GM04504 (cell line): ENCODE measurements at places on chromosomes 4 and X.

- DNase-seq: no peak
Observed at GRCh38 chrX:76428243-76429130, 977 bp downstream of the MAGEE1 start.

DNA sequence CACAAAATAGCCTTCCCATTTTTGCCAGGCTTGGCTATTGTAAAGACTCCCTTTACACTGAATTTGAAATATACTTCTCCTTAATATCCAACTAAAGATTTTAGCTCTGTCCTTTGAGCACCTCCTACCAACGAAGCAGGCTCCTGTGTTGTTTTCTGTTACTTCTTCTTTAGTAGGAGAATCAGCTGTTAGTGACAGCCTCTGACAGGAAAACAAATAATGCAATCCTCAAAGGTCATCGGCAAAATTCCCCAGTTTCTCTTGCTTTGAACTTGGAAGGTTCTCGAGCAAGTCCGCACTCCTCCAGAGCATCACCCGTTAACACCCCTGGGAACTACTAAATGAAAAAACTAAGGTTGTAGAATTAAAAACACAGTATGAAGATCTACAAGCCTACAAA lies 66.9 kb downstream of the MANBA start:
- DNase-seq: no peak

DNA sequence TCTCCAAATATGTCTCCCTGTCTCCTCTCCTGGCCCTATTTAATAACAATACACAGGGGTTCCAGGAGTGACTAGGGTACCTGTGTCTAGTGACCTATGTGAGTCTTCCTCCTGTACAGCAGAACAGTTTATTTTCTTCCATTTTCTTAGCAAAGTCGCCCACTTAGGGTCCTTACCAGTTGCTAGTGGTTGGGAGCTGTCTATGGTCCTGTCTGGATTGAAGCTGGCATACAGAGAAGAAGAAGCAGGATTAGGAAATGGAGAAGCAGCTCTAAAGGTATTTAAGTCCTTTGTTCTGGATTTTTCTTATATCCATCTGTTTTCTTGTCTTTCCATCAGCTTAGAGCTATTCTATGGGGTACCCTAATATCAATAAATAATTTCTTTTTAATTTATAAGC lies 587.1 kb upstream of the CPEB2 start:
- no peak for DNase-seq

GRCh38 chrX:130296743-130297142 lies 28.0 kb upstream of the ZNF280C start:
- DNase-seq: no peak

DNA sequence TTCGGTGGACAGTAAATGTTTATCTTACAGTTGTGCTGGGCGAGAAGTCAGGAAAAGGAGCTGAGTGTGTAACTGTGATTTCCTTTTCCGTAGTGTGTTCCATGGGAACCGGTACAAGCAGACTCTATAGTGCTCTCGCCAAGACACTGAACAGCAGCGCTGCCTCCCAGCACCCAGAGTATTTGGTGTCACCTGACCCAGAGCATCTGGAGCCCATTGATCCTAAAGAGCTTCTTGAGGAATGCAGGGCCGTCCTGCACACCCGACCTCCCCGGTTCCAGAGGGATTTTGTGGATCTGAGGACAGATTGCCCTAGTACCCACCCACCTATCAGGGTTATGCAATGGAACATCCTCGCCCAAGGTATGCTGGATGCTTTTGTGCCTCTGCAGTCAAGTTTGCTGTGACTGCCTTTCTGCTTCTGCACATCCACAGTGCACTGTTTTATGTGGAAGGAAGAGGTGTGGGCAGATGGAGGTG lies 27.4 kb downstream of the NOCT start:
- DNase-seq: no peak

DNA sequence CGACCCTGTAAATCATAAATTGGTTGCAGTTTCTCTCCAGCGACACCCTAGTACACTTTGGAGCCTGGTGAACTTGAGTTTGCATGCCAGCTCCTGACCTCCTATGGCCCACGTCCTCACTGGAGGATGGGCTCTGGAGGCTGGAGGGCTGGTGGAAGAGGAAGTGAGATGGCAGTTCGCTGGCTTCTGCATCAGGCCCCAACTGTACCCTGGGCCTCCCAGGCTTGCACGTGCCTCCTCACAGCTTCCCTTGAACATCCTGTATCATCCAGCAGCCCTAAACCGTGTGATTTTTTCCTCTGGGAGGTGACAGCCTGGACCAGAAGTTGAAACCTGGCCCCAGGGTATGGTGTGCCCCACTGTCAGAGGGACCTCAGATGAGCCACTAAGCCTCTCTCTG lies 78.5 kb downstream of the HTRA3 start:
- DNase-seq: no peak

DNA sequence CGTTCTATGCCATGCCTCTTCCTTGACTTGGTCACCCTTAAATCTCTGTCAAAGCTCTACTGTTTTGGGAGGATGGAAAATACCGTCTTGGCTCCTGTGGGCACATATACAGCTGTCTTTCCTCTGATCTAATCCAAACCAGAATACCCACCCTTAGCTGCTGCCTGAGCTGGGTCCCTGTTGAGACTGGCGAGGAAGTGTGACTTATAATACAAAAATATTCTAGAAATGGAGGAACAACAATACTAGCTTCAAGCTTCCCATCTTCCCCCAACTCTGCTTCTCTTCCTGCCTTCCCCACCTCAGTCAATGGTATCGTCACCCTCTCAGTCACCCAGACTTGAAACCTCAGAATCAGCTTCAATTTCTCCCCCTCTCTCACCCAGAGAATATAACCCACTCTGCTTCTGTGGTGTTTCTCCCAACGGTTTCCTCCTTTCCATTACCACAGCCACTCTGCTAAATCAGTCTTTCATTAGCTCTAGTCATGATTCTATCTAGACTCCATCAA lies 599 bp upstream of the IL2RG start:
- no peak for DNase-seq

DNA sequence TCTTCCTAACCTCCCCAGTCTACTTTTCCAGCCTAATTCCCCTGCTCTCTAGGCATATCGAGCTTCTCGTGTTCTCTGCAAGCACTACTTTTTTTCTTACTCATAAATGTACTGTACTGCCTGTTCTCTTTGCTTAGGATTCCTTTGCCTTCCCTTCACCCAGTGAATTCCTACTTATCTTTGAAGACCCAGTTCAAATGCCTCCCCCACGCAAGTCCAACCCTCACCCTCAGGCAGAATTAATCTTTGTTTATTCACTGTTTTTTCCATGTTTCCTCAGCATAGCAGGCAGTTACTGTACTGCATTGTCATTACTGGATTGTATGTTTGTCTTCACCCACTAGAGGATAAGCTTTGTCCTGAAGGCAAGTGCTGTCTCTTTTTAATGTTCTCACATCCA lies 287.7 kb downstream of the BMPR1B start:
- no peak for DNase-seq

- DNase-seq: peak; percentile 10
Observed at GRCh38 chrX:1537031-1537715, at the start of gene P2RY8. TSS of gene P2RY8 (minus strand) at chrX:1537185. CDS start at chrX:1466558, 70,627 bp downstream.
